Right lung (tissue), 10 donors: ENCODE measurements at places on chromosomes 5 and 9. TPM values are rescaled to one million over a fixed set of nuclear protein-coding genes. Genes with fewer than 3 reads are reported as not detected.

DNA sequence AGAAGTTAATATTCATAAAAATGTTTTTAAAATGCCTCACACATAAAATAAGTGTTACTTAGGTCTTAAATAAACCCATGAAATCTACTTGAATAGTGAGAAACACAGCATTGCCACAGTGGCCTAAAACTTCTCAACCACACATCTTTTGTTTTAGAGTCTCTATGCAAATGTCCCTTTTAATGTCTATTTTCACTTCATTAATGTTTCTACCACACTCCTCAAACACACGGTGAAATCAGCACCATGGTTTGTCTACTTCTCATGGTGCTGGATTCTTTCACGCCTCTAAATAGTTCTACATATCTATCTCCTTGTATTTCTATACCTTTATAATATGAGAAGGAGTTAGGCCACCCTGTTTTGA lies 111.2 kb downstream of the EDIL3 start:
- no peak for DNase-seq

GRCh38 chr9:86079421-86079831 lies 19.9 kb downstream of the GOLM1 start:
- no peak for DNase-seq

- DNase-seq = no peak
Observed at GRCh38 chr9:123941524-123942070, 11.7 kb upstream of the DENND1A start.

- DNase-seq = no peak
Observed at GRCh38 chr5:52150501-52150900, 637.2 kb upstream of the ITGA1 start.

The LCN10 gene
- 0.31 TPM for polyA plus RNA-seq

The PPP3R2 gene
- polyA plus RNA-seq = not detected

The INSL4 gene
- not detected for polyA plus RNA-seq

The TICAM2 gene
- polyA plus RNA-seq = 2.8 TPM

The SETX gene
- 45.5 TPM for polyA plus RNA-seq
